NCI-H69 (cell line): ENCODE measurements at places on chromosomes 5 and 9.
A peak's percentile ranks its signal among the peaks of the same experiment; 100 is the strongest.

DNA sequence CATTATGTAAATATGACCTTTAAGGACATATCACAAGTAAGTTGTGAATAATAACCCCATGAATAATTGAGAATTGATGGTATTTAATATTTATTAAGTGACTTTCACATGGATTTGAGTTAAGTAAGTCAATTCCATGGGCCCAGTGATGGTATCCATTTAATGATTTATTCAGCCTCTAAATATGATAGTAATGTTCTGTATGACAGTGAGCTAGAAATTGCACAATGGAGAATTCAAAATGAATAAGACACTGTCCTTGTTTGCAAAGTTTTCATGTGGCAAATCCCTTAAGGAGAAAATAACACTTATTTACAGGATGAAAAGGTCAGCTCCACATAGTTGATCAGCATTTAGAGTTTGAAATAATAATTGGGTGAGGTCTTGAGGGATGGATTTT lies 160.7 kb downstream of the PDE4D start:
- DNase-seq: no peak

- DNase-seq: peak; percentile 51
Observed at GRCh38 chr5:10323588-10324488, 16.1 kb upstream of the CMBL start.

- DNase-seq: no peak
Observed at GRCh38 chr9:114791736-114792135, 14.1 kb downstream of the TNFSF15 start.

DNA sequence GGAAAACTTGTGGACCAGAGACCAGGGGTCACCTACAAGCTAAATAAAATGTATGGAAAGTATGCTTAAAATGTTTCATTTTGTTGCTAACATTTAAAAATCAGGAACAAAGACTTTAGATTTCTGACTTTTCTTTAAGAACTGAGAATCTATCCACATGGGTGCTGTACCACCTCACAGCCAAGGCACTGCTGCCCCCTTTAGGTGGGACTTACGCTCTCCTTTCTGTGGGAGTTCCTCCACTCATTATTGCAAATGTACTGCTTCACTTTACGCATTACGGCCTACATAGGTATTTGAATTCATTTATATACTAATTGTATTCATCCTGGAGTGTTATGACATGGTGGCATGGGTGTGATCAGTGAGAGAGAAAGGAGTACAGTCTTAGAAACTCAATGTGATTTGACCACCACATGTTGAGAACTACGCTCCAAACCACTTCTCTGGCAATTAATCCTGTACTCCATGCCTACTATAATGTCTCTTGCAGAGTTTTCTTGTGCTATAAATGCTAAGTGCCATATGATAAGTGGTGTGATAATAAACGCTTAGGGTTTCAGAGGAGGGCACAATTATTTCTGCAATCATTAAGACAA lies 24.7 kb upstream of the CETN3 start:
- DNase-seq: peak; percentile 68

GRCh38 chr5:131977212-131977604 lies 31.7 kb upstream of the MEIKIN start:
- DNase-seq: no peak

DNA sequence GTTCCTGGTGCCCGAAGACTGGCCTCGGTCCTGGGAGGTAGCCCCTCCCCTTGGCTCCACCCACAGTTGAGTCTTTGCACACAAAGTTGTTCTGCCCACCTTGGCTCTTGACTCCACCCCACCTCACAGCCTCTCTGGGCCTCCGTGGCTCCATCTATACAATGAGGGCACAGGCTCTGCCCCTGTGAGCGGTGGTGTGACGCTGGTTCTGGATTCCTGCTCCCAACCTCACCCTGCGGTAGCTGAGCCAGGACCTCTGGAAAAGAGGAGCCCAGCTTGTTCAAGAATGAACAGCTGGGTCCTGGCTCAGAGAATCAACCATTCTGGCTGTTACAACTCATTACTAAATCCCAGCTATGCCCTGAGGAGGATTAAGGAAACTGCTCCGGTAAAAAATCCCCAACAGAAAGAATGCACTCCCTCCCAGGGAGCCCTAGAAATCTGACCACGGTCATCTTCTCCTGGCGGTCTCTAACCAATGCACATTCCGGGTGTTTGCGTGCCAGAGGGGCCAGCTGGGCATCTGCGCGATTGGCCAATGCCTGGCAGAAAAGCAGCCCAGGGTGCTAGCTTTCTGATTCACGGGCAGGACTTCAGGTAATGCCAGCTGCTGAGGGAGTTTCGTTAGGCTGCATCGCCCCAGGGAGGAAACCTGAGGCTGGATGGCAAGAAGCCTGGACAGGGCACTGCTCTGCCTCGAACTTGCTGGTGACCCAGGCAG lies 9.9 kb upstream of the GRHPR start:
- peak; percentile 48 for DNase-seq

- no peak for DNase-seq
Observed at GRCh38 chr5:142421621-142422397, 97.0 kb upstream of the SPRY4 start.
